Fibroblast of skin of left quadriceps (primary cell): ENCODE measurements at places on chromosomes 6 and 20.

DNA sequence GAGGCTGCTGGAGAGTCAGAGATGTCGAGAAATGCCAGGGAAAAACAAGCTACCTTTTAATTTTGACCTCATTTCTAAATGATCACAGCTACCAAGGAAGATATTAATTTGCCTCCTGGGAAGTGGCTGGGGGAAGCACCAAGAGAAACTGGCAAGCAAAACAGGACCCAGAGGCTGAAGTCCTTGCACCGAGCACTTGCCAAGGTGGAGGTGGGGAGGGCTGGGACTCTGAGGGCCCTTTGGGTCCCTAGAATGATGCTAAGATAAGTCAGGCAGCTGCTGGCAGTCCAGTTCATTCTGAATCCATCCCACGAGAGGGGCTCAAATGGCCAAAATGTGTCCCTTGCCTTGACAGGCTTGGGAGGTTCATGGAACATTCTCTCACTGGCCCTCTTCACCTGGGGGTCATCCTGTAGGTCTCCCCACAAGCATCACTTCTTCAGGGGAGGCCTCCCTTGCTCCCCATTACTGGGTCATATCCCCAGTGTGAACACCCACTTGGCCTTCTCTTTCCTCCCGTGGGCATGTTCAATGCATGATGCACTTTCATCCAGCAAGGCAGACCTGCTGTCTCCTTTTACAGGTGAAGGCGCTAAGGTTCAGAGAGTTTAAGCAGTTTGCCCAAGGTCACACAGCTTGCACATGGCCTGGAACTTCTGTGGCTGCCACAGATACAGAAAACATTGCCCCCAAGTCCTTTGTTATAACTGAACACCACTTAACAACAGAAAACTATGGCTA lies 39.1 kb upstream of the BLCAP start:
- no peak for DNase-seq

DNA sequence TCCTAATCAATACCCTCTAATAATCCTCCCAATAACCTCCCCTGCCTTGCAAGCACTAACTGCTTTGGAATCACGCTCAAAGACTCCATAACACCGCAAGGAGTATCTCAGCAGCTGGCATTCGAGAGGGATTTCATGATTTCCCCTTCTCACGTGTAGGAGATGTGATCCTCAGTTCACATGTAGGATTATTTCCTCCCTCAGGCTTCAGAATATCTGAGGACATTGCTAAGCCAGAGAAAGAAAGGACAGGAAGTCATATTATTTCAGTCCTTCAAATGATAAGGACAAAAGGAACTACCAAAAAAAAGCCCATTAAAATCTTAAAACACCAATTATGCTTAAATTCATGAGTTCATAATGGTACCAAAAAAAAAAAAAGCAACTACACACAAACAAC lies 122.9 kb downstream of the NFATC2 start:
- no peak for DNase-seq

GRCh38 chr20:41509316-41510200 lies 108.6 kb downstream of the CHD6 start:
- no peak for DNase-seq

DNA sequence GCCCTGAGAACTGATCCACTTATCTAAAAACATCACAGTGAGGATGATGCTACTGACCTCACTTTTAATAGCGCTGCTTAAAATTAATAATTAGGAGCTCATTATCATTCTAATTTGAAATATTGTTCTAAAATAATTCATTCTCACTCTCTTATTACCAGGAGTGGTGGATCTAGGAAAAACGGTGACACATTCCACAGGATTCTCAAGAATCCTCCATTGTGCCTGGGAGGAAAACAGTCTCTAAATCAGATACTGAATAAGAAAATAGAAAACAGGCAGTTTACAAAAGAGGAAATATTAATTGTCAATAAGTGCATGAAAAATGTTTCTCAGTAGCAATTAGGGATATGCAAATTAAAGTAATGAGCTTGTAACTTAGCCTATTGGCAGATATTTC lies 187.4 kb downstream of the TENT5A start:
- no peak for DNase-seq

- no peak for DNase-seq
Observed at GRCh38 chr20:23080521-23080920, 5.6 kb downstream of the CD93 start.

DNA sequence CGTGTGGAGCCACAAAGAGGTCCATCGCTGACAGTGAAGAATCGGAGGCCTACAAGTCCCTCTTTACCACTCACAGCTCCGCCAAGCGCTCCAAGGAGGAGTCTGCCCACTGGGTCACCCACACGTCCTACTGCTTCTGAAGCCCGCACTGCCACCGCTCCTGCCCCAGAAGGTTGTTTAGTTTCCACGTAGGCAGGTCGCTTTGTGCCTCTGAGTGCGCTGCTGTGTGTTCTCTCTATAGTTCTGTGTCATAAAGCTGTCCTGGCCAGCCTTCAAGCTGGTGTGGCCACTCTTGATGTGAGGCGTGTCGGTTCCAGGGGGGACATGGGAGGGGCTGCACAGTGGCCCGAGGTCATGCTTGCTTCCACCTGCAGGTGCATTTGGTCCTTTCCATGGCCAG lies 6.4 kb upstream of the FAM209A start:
- no peak for DNase-seq

DNA sequence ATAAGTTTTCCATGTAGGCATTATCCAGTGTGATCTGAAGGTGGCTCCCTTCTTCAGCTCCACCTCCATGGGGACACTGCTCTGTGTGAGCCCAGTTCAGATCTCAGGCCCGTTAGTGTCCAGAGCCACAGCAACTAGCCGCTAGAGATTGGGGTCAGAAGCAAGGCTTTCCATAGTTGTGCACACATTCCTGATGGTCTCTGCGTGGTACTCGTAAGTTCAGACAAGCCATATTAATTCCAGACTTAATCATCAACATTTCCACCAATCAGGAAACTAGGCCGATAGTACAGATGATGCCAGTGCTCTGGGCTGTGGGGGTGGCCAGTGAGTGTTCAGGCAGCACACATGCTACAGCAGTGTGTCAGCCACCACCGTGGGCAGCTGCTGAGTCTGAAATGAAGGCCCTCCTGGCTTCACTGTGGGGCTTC lies 17.5 kb upstream of the SYNCRIP start:
- DNase-seq: peak; percentile 84
